Cardiac muscle cell (in vitro differentiated cells and primary cell): ENCODE measurements at places on chromosomes 5 and 9. TPM values are rescaled to one million over a fixed set of nuclear protein-coding genes. Genes with fewer than 3 reads are reported as not detected.

- H3K36me3 ChIP-seq, result peaks cover 8% of the 10 kb centered on the region
- no peaks in the 10 kb centered on the region for H3K4me1 ChIP-seq
- H3K27ac ChIP-seq, result no peak overlapping the region
- peak; percentile 73 for DNase-seq
- no peaks in the 10 kb centered on the region for H3K27me3 ChIP-seq
Observed at GRCh38 chr9:120412425-120412951, 167.5 kb downstream of the CDK5RAP2 start.

GRCh38 chr5:55636177-55636576, 75.9 kb downstream of the SLC38A9 start:
- DNase-seq, result no peak
- H3K27me3 ChIP-seq, result no peaks in the 10 kb centered on the region
- H3K4me1 ChIP-seq, result peaks cover 24% of the 10 kb centered on the region
- no peaks in the 10 kb centered on the region for H3K36me3 ChIP-seq

DNA sequence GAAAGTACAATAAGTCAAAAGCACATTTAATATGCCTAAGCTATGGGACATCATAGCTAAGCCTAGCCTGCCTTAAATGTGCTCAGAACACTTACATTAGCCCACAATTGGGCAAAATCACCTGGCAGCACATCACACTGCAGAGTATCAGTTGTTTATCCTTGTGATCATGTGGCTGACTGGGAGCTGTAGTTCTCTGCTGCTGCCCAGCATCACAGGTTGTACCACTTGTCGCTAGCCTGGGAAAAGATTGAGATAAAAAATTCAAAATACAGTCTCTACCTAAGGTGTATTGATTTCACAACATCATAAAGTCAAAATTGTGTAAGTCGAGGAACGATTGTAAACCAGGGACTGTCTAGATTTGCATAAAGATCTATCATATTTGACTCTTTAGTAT, 58.6 kb downstream of the CAMK4 start:
- DNase-seq, result no peak
- H3K27ac ChIP-seq, result no peak overlapping the region
- H3K4me1 ChIP-seq, result no peaks in the 10 kb centered on the region
- H3K4me3 ChIP-seq, result no peak overlapping the region
- H3K36me3 ChIP-seq, result no peaks in the 10 kb centered on the region

GRCh38 chr5:157076558-157076957, 17.6 kb upstream of the HAVCR1 start:
- DNase-seq, result no peak
- H3K4me1 ChIP-seq, result no peaks in the 10 kb centered on the region
- H3K27ac ChIP-seq, result no peak overlapping the region

DNA sequence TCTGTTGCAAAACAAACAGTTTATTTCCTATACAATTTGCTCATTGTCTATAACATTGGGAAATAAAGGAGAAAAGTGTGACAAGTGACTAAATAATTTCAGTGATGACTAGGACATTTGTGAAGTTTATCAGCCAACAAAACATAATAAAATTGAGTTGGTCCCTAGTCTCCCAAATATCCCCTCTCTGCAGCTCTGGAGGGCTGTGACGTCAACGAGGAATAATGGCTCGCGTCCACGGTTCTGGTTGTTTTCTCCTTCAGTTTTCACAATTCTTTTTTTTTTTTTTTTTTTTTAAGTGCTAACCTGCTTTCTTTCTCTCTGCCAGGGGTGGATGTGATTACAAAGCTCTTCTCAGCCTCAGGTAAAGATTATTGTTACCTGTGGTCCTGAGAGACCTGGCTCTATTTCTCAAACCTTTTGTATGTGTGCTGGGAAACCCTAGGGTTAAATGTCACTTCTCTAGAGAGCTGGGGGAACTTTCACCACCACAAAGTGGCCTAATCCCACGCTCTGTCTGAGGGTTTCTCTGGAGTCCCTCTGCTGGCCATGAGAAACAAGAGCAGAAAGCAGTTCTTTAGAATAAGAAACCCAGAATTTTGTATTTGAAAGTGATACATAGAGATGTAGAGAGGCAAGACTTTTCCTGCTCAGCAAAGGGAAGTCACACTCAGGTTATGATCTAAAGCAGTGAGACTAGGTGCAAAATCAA, 36.2 kb upstream of the ANKRD55 start:
- H3K4me1 ChIP-seq, result peaks cover 3% of the 10 kb centered on the region
- H3K4me3 ChIP-seq, result no peak overlapping the region
- H3K36me3 ChIP-seq, result no peaks in the 10 kb centered on the region
- DNase-seq, result peak; percentile 87
- H3K27me3 ChIP-seq, result no peaks in the 10 kb centered on the region
- no peak overlapping the region for H3K27ac ChIP-seq

DNA sequence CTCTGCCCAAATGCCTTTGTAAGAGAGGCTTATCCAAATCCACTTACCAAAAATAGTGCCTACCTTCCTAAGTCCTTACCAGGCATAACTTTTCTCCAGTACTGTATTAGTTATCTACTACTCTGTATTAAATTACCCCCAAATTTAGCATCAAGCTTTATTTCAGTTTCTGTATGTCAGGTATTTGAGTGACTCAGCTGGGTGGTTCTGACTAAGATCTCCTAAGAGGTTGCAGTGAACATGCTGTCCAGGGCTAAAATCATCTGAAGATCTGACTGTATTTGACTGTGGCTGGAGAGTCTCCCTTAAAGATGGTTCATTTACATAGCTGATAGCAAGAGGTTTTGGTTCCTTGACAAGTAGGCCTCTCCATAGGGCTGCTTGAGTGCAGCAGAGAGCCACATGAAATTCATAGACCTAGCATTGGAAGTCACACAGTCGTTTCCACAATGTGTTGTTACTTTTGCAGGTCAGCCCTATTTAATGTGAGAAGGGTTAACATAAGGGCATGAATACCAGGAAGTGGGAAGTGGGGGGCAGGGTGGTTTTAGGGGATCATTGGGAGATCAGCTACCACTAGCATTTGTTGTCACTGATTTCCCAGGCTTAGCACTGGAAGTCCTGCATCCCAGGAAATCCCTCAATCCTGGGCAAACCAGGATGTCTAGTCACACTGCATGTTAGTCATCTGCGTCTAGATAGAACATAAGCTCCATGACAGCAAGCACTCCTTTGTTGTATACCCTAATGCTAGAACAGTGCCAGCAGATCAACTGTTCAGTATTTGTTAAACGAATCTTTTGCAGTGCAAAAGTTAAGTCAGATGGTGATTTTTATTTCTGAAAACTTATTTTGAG, 2.0 kb upstream of the ZNF622 start:
- peak overlapping the region; percentile 93 for H3K27ac ChIP-seq
- H3K27me3 ChIP-seq, result no peaks in the 10 kb centered on the region
- H3K36me3 ChIP-seq, result peaks cover 6% of the 10 kb centered on the region
- H3K4me3 ChIP-seq, result no peak overlapping the region

- no peak overlapping the region for H3K4me3 ChIP-seq
- no peaks in the 10 kb centered on the region for H3K27me3 ChIP-seq
Observed at GRCh38 chr5:58113172-58113571, 346.7 kb downstream of the PLK2 start.

- no peak for DNase-seq
- no peaks in the 10 kb centered on the region for H3K4me1 ChIP-seq
- H3K27ac ChIP-seq, result no peak overlapping the region
- peaks cover 2% of the 10 kb centered on the region for H3K27me3 ChIP-seq
- peaks cover 58% of the 10 kb centered on the region for H3K36me3 ChIP-seq
Observed at GRCh38 chr5:138157626-138158025, 18.4 kb upstream of the NME5 start.

DNA sequence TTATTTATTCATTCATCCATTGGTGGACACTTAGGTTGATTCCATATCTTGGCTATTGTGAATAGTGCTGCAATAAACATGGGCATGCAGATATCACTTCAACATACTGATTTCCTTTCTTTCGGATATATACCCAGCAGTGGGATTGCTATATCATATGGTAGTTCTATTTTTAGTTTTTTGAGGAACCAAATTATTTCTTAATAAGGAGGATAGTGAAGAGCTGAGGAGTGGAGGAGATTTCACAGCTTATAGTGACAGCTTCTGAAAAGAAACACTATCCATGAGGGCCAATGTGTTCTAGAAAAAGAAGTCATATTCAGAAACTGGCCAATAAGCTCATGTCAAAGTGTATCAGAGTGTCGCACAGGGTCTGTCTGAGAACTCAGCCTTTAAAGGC, 183.3 kb downstream of the SEC61B start:
- no peak overlapping the region for H3K27ac ChIP-seq
- H3K4me1 ChIP-seq, result no peaks in the 10 kb centered on the region
- DNase-seq, result no peak
- no peaks in the 10 kb centered on the region for H3K36me3 ChIP-seq

- no peak overlapping the region for H3K27ac ChIP-seq
- no peaks in the 10 kb centered on the region for H3K4me1 ChIP-seq
- H3K36me3 ChIP-seq, result no peaks in the 10 kb centered on the region
- no peak for DNase-seq
- H3K4me3 ChIP-seq, result no peak overlapping the region
- no peaks in the 10 kb centered on the region for H3K27me3 ChIP-seq
Observed at GRCh38 chr5:103657301-103657700, 94.7 kb upstream of the NUDT12 start.

DNA sequence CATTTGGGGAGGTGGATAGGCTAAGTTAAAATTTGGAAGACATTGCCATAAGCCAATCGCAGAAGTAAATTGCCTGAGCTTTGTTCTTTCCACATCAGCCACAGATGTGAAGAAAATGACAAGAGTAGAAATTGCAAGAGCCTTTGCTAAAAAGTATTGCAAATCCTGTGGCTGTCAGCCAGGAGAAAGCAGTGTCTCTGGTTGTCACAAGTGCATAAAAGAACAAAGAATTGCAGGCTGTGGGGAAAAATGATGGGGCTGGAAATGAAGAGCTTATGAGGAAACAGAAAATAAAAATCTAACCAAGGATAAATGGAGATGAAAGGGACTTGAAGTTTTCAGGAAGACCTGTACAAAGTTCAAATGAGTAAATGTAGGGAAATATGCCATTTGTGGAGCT, 344.8 kb downstream of the CSNK1G3 start:
- no peak overlapping the region for H3K27ac ChIP-seq
- no peaks in the 10 kb centered on the region for H3K36me3 ChIP-seq
- H3K4me1 ChIP-seq, result no peaks in the 10 kb centered on the region
- no peaks in the 10 kb centered on the region for H3K27me3 ChIP-seq

GRCh38 chr5:67908126-67908765, 307.3 kb upstream of the PIK3R1 start:
- H3K4me1 ChIP-seq, result no peaks in the 10 kb centered on the region
- no peaks in the 10 kb centered on the region for H3K27me3 ChIP-seq
- no peaks in the 10 kb centered on the region for H3K36me3 ChIP-seq
- H3K27ac ChIP-seq, result no peak overlapping the region

GRCh38 chr5:73288803-73289720, 116.1 kb downstream of the TMEM174 start:
- DNase-seq, result no peak
- H3K36me3 ChIP-seq, result no peaks in the 10 kb centered on the region
- H3K27ac ChIP-seq, result no peak overlapping the region
- H3K27me3 ChIP-seq, result peaks cover 33% of the 10 kb centered on the region
- H3K4me3 ChIP-seq, result no peak overlapping the region
- no peaks in the 10 kb centered on the region for H3K4me1 ChIP-seq

- H3K4me3 ChIP-seq, result no peak overlapping the region
- H3K4me1 ChIP-seq, result no peaks in the 10 kb centered on the region
- H3K36me3 ChIP-seq, result no peaks in the 10 kb centered on the region
- no peaks in the 10 kb centered on the region for H3K27me3 ChIP-seq
Observed at GRCh38 chr5:130975299-130975698, 189.8 kb downstream of the HINT1 start.

GRCh38 chr5:157748760-157749461, 5.4 kb downstream of the LSM11 start:
- H3K36me3 ChIP-seq, result no peaks in the 10 kb centered on the region
- no peak for DNase-seq
- no peaks in the 10 kb centered on the region for H3K27me3 ChIP-seq
- H3K27ac ChIP-seq, result no peak overlapping the region
- no peak overlapping the region for H3K4me3 ChIP-seq

- no peak overlapping the region for H3K4me3 ChIP-seq
- no peaks in the 10 kb centered on the region for H3K36me3 ChIP-seq
- peaks cover 40% of the 10 kb centered on the region for H3K27me3 ChIP-seq
- no peak for DNase-seq
Observed at GRCh38 chr9:93829271-93830011, 125.7 kb downstream of the BARX1 start.

DNA sequence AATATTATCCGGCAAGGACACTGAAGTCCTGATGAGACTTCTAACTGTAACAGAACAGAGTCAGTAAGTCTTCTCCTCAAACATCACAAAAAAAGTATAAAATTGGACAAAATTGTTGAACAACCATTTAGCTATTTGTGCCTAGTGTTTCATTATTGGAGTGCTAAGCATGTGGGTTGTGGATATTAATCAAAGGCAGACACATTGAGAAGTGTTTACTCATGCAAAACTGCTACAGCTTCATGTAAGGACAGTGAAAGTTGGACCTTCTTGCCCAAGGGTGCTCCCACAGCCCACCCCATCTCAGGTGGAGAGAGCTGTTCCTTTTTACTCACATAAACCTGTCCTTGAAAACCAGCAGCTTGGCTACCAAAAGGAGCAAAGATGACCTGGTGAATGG, 355.1 kb upstream of the DAB2 start:
- no peak for DNase-seq
- no peaks in the 10 kb centered on the region for H3K4me1 ChIP-seq
- H3K27ac ChIP-seq, result no peak overlapping the region
- no peak overlapping the region for H3K4me3 ChIP-seq
- H3K27me3 ChIP-seq, result no peaks in the 10 kb centered on the region

DNA sequence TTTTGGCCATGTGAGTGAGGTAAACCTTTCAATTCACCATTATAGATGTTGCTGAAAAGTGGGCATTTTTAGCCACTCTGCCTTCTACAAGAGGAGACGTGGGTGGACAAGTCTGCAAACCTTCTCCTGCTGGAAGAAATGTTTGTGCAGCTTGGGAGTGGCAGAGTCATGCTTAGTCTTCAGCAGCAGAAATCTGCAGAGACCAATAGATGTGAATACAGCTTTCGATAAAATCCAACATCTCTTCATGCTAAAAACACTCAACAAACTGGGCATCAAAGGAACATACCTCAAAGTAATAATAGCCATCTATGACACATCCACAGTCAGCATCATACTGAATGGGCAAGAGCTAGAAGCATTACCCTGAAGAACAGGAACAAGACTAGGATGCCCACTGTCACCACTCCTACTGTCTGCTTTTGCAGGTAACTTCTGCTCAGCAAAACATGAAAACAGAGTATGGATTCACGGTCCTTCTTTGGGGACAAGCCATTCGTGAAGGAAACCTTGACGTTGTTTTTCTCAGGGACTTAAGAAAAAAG, 91.3 kb downstream of the RALGPS1 start:
- no peak for DNase-seq
- H3K36me3 ChIP-seq, result no peaks in the 10 kb centered on the region
- no peaks in the 10 kb centered on the region for H3K4me1 ChIP-seq
- no peak overlapping the region for H3K4me3 ChIP-seq
- no peak overlapping the region for H3K27ac ChIP-seq

ELL2 gene
- polyA plus RNA-seq, result 18.7 and 36.7 TPM in 2 replicates

SLC36A3 gene
- not detected in 2 replicates for polyA plus RNA-seq

PCYOX1L gene
- polyA plus RNA-seq, result 15.3 and 17.6 TPM in 2 replicates

ARSI gene
- polyA plus RNA-seq, result 2.0 and 2.1 TPM in 2 replicates

CATSPER3 gene
- 0.26 and 1.6 TPM in 2 replicates for polyA plus RNA-seq

EQTN gene
- not detected in 2 replicates for polyA plus RNA-seq

ADAMTSL1 gene
- 12.6 and 34.0 TPM in 2 replicates for polyA plus RNA-seq

SOHLH1 gene
- not detected in 2 replicates for polyA plus RNA-seq

LARP1 gene
- polyA plus RNA-seq, result 40.7 and 57.6 TPM in 2 replicates

NSG2 gene
- polyA plus RNA-seq, result 0.24 TPM in 1 of 2 replicates, not detected in the other

PCDHGB6 gene
- polyA plus RNA-seq, result 26.1 and 44.1 TPM in 2 replicates

IL13 gene
- not detected in 2 replicates for polyA plus RNA-seq

ITGA2 gene
- 0.57 and 0.82 TPM in 2 replicates for polyA plus RNA-seq

PCDHB7 gene
- polyA plus RNA-seq, result 0.40 and 1.0 TPM in 2 replicates

PPP1R2B gene
- polyA plus RNA-seq, result not detected in 2 replicates
